ENCODE measurements at places on chromosomes 12 and 14. TPM values are rescaled to one million over a fixed set of nuclear protein-coding genes. Genes with fewer than 3 reads are reported as not detected.

Gene TMEM121
- total RNA-seq = 3.9 TPM

Gene ETNK1
- 41.3 TPM for total RNA-seq

Gene AQP6
- not detected for total RNA-seq

Gene PLEK2
- 1.8 TPM for total RNA-seq

Gene NR4A1
- total RNA-seq = 439 TPM

DNA sequence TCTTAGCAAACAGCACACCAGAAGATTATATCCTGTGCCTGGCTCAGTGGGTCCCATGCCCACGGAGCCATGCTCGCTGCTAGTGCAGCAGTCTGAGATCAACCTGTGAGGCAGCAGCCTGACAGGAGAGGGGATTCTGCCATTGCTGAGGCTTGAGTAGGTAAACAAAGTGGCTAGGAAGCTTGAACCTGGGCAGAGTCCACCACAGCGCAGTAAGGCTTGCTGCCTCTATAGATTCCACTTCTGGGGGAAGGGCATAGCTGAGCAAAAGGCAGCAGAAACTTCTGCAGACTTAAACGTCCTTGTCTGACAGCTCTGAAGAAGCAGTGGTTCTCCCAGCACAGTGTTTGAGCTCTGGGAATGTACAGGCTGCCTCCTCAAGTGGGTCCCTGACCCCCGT lies 210.3 kb downstream of the RMST start:
- no peak for DNase-seq

DNA sequence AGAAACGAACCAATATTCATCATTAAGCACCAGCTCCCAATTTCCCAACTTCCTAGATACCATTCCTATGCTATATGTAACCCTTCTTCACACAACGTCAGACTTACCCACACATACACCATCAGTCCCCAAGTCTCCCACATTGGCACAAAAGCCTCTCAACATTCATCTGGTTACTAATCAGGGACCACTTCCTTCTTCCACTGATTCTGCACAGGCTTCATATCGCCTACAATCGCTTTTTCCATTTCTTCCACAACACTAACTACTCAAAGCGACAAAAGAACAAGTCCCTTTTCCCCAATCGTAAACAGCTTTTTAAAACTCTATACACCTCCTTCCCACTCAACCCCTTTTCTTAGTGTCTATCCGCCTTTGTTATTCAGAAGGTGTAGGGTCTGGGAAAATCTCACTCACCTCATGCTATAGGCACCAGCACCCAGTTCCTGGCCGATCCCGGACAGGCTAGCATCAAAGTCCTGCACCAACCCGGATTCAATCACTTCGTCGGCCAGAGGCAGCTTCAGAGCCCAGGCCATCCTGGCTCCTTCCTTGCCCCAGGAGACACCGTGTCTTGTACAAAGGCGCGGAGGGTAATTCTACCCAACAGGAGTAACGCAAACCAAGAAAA lies 936 bp downstream of the TFCP2 start:
- DNase-seq = no peak

DNA sequence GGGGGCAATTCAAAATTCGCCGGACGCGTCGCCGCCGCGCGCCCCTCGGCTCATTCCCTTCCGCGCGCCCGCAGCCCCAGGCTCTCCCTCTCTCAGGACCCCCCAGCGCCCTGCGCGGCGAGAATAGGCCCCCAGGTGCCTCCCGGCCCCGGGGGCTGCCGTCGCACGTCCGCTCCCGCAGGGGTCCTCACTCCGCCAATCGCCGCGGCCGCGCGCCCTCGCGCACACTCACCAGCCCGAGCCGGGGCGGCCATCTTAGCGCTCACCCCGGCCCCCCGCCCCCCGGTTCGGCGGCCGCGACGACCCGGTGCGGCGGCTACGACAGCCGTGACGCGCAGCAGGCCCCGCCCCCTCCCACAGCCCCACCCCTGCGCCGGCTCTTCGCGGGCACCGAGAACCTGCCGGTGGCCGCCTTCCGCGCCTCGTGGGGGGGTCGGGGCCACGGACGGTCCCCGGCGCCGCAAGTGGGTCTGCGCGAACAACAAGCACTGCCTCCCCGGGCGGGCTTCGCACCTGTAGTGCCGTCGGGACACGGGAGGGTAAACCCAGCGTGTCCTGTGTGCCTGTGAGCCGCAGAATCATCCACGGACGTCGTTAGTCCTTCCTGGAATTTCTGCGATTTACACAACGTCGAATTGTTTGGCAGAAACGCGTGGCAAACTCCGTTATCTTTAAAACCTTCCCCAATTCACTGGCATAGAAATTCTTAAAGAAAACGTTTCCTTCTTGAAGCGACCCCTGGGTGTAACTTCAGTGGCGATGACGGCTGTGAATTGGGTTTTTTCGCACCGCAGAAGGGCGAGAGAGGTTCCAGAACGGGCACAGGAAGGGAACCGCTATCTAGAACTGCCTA lies 2.5 kb downstream of the USP44 start:
- no peak for DNase-seq

DNA sequence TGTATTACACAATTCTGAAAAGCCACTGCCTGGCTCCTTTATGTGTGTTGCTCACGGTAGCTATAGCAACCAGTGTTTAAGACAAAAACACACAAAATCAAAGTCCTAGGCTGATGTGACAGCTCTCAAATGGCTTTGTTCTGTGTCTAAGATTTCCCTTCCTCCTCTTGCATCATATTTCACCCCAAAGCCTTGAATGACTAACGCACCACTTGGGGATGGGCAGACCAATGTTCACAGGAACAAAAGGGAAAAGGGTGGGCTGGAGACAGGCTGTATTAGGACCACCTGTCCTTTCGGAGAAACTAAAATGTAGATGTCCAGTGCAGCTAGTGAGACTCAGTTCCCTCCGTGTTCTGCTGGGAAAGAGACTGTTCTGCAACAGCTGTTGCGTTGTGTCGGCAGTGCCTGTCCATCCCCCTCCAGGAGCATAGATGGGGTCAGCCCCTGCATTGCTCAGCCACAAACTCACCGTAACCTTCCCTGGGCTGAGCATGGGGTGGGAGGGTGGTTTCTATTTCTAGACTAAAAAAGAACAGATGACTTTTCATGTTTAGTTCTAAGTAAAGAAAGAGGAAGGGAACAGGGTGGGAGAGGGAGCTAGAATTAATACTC lies 26.8 kb upstream of the DAAM1 start:
- DNase-seq = peak; percentile 26

DNA sequence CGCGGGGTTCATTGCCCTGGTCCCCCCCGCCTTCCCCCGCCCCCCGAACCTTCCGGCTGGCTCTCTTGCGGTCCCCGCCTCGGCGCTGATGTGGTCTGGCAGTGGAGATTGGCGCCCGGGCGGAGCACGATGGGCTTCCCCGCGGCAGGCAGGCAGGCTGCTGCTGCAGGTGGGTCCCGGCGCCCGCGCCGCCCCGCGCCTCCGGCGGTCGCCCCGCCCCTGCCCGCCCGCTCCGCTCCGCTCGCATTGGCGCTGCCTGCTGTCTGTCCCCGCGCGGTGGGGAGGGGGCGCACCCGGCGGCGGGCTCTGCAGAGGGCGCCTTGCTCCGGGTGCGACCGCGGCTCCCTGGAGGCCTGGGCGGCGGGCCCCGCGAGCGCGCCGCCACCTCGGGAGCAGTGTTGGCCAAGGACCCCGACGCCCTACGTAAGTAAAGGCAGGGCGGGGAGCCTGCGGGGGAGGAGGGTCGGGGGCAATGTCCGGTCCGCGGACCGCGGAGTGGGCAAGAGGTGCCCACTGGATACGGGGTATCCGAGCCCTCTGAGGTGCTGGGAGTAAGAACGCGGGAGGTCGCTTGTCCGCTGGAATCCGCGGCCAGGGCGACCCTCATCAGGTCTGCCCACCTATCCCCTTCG lies at the start of gene AKAP5:
TSS of gene AKAP5 (plus strand) at position 309 of the 632 bp plus-strand sequence. CDS start 2,896 bp downstream, outside the sequence.
- DNase-seq = no peak

DNA sequence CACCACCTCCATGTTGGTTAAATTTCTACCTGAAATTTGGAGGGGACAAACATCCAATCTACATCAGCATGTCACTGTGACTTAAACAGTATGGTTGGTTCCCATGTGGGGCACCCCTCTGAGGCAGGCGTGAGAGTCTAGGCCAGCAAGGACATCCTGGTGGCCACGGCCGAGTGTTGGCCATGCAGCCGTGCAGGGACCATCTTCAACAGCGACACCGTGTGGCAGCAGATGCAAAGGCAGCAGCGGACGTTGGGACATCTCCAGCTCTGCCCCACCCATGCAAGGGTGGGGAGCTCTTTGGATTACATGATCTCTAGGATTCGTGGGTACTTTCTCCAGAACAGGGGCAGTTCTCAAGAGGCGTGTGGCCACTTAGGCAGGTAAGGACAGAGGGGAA lies 49.8 kb downstream of the NOC4L start:
- DNase-seq = no peak

DNA sequence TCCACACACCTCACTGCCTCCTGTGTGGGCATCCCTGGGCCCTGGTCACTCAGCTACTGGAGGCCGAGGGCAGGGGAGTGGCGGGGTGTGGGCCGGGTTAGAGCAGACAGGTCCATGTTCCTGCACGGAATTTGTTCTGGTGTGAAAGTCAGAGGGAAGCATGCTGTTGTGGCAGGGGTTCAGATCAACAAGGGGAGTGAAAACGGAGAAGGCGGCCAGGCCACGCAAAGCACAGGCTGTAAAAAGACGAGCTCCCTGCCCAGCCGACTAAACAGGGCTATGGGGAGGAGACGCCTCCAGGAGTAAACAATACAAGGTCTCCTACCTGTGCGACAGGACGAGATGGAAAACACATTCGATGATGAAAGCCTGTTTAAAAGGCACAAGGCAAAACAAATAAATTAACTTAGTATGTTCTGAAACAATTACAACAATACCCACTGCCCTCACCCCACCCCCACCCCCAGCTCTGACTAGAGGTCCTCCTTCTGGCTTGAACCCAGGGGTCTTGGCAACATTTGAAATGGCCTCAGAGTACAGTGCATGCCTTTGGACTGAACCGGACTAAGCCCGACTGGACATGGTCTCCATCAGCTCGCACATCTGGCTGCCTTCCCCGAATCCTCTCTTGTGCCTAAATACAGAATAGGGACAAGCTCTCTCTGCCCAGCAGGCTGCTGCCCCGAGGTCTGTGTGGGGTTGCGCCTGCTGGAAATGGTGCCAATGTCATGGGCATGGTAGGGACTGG lies 274.9 kb upstream of the DIO3 start:
- DNase-seq = no peak

DNA sequence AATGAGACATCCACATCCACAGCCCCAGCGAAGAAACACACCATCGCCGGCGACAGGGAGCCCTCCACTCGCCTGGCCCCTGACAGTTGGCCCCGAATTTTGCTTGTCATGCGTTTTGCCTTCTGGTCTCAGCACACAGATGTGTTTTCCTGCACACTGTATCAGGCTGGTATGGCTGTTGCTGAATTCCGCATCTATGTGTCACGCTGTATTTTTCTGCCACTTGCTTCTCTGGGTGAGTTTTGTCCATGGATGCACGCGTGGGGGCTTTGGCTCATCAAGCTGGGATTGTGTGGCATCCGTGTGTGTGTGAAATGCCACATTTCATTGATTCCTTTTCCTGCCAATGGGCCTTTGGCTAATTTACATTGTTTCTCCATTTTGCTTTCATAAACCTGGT lies 26.5 kb downstream of the ARL6IP4 start:
- DNase-seq = no peak

DNA sequence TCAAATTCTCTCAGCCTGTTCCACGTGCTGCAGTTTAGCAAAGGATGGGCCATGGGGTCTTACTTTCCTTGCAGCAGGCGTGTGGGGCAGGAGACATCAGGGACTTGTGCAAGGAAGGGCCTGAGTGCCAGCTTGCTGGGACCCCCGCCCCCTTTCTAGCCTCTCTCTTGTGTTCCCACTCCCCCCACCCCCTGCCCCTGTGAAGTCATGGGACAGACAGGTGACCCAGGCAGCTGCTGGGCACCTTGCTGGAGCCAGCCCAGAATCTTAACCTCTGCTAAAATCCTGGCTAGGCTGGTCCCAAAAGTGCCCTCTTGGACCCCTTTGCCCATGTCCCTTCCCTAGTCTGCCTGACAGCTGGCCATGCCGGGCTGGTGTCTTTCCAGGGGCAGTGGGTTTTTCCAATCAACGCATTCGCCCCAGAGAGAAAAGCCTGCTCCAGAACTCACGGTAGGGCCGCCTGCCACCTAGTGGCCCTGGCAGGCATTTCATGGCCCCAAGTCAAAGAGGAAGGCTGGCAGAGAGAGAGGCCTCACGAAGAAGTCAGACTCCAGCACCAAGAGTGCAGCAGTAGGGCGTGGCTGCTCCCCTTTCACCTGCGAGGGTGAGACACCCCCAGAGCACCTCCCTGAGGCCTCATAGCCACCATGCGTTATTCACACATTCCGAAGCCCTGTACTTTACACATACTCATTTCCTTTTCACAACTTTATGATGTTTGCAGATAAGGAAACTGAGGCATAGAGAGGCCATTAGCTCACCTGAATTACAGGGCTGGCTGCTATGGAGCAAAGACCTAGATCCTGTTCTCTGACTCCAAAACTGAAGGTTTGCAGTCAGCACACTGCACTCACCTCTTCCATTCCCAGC lies 67.4 kb downstream of the LGMN start:
- DNase-seq = no peak

DNA sequence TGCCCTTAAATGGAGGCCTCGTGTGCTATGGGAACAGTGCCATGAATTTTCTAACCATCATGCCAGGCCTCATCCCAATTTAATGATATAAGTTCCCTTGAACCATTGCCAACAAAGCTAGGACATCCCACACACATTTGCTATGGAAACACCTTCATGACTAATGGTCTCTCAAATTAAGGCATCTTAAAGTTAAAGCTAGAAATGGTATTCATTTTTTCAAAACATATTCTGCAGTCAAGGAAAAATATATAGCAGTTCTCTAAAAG lies 117.3 kb downstream of the BTG1 start:
- DNase-seq = no peak

DNA sequence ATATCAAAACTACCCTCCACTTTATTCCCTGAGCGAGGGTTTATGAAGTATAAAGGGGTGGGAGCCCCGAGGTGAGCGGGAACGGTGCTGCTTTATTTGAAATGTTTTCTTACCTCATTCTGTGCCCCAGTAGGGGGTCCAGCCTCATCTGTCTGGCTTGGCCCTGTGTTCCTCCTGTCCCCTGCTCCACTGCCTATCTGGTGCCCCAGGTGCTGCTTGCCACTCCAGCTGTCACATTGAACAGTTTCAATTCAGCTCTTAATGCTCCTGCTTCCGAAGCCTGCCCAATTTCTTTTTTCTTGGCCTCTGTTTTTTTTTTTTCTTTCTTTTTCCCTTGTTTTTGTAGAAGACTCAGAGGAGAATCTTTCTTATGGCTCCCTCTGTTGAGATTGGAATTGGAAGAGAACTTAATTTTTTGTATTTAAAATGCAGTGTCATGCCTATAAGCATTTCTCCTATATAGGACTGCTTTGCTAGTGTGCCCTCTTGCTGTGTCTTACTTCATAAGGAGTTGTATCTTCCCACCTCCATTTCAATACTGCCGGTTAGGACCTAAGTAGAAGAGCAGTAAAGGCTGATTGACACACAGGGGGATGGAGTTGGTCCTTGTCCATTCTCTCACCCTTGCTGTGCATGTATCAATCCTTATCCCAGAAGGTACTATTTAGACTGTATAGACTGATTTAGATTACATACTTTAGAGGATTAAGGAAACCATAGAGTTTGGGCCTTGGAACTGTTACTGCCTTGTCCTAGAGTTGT lies 2.3 kb downstream of the ATXN7L3B start:
- no peak for DNase-seq
